ENCODE measurements at places on chromosomes 1 and 21.
A peak's percentile ranks its signal among the peaks of the same experiment; 100 is the strongest.

GRCh38 chr1:7497107-7497637, 273.9 kb upstream of the VAMP3 start:
- no peak for DNase-seq

GRCh38 chr1:21052034-21052433, 124.7 kb downstream of the EIF4G3 start:
- no peak for DNase-seq

GRCh38 chr1:6969106-6969505, 183.9 kb downstream of the CAMTA1 start:
- DNase-seq = no peak

- DNase-seq = no peak
Measured at GRCh38 chr1:159341736-159342135, 39.6 kb downstream of the FCER1A start.

DNA sequence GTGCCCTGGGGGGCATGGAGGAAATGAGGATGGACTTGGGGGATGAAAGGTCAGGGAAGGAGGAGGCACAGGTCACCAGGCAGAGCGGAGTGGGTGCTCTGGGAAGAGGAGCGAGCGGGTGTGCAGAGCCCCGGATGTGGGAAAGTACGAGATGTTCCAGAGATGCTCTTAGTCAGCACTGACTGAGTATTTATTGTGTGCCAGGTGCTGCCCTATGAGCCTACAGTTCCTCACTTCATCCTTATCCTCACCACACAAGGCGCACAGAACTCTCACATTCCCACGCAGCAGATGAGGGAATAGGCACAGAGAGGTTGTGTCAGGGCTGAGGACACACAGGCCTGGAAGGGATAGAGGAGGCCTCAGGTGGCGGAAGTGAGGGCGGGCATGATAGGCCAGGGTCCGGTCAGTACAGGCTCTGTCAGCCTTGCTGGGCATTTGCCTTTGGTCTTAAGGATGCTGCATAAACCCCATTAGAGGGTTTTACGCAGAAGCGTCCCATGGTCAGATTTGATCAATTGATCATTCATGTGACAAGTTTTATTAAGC, 77.3 kb downstream of the ARHGEF10L start:
- no peak for DNase-seq

GRCh38 chr1:218336328-218336727, 8.8 kb upstream of the TGFB2 start:
- DNase-seq = no peak

DNA sequence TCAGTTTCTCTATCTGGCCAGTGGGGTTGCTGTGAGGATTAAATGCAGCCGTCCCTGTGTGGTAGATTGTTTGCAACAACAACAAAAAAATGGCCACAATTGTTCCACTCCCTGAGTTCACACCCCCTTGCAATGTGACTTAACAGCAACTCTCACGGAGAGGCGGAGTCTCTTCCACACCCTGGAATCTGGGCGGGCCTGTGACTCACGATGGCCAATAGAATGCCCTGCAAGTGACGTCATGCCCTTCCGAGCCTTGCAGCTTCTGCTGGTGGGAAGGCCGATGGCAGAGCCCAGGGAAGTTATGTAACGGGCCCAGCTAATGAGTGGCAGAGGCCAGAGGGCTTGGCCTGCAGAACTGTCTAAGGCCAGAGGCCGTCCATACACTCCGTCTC, 87.9 kb downstream of the RIPK4 start:
- DNase-seq = peak; percentile 87

DNA sequence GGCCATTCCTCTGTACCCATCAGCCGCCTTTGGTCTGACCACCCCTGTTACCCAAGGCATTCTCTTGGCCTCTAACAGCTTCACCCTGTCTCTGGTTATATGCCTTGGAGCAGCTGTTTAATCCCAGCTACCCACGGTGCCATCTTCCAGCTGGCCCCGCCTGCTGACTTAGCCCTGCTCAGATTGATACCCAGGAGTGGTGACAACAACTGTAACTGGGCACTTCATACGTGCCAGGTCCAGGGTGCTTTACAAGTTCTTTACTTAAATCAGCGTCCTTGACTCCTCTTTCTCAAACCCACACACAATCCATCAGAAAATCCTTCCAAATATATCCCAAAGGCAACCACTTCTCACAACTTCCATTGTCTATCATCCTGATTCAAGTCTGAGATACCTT, 37.2 kb upstream of the HMGB4 start:
- no peak for DNase-seq

DNA sequence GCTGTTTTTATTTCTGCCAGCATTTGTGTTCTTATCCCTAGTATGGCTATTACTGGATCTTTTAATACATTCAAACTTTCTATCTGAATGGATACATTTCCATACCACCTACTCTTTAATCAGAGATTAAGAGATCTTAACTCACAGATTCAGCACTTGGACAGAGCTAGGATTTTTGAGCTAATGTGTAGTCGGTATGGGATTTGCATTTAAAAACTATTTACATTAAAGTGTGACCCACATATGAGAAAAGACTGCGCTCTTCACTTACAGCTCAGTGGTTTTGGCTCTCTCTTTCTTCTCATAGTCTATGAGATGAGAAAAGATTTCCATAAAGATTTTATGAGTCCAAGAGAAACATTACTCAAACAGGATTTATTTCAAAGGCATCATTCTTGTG, 16.4 kb downstream of the HMGB4 start:
- no peak for DNase-seq

- DNase-seq = no peak
Measured at GRCh38 chr21:16084776-16085364, 355.1 kb downstream of the USP25 start.

DNA sequence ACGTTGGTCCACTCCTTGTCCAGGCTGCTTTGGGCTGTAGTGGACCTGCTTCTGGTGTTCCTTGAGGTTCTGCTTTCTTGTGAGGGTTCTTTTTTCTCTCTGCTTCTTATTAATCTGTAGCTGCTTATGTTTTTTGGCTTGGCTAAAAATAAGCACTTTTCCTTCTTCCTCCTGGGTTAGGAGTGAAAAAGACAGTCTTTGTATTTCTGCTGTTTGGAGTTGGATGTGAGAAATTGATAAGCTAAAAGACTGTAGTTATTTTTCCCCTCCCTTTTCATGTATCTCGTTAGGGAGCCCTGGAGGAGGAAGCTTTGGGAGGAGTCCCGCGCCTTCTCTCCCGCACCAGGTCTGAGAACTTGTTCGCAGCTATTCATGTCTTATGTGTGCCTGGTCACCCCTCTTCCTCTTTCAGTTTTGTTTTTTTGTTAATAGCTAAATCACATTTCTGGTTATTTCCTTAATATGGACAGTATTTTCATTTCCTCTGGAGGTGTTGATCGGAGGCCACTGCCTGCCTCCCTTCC, 79.0 kb downstream of the GALNT2 start:
- DNase-seq = peak; percentile 31

DNA sequence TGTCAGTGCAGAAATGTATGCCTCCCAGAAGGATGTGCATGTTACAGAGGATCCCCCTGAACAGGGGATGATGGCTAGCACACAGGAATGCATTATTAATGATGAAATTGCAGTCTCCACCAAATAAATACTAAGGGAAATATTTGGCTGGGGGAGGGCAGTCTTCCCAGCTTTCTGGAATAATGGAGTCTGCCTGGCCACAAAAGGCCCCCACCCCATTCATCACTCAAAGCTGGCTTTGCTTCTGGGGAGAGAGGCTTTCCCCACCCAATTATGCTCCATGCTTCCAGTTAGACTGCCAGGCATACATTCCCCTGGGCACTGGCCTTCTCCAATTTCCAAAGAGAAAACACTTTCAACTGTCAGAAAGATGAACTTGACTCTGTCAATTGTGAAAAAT, 302.7 kb downstream of the SIPA1L2 start:
- no peak for DNase-seq

DNA sequence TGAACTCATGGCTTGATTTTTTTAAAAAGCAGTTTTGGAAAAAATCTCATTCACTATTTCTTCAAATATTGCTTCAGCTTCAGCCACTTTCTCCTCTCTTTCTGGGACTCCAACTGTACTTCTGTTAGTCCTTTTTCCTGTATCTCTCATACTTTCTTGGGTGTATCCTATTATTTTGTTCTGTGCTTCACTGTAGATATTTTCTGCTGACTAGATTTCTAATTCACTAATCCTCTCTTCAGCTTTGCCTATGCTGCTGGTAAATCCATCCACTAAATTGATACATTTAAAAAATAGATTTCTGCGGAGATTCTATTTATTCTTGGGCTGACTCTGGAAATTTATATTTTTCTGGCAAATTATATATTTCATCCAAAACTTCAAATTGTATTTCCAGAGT, 4.9 kb upstream of the KCNE2 start:
- no peak for DNase-seq

- no peak for DNase-seq
Measured at GRCh38 chr1:189530162-189530561, 947.5 kb downstream of the BRINP3 start.

GRCh38 chr1:105483436-105483835, 1573.0 kb upstream of the PRMT6 start:
- DNase-seq = no peak

- DNase-seq = no peak
Measured at GRCh38 chr21:41956926-41957729, 3.3 kb upstream of the C2CD2 start.

DNA sequence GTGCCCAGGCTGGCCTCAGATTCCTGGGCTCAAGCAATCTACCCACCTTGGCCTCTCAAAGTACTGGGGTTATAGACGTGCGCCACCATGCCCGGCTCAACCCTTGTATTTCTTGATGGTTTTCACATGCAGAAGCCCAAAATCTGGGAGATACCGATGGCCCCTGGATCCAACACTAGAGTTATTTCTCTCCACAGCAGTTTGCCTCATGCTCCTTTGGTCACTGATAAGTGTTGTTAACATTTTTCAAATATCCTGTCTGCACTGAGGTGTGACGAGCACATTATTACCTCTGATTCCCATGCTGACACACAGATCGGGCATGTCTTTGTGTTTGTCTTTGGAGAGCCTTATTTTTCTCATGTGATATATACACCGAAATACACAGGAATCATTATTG, 107.0 kb downstream of the KIF26B start:
- no peak for DNase-seq

DNA sequence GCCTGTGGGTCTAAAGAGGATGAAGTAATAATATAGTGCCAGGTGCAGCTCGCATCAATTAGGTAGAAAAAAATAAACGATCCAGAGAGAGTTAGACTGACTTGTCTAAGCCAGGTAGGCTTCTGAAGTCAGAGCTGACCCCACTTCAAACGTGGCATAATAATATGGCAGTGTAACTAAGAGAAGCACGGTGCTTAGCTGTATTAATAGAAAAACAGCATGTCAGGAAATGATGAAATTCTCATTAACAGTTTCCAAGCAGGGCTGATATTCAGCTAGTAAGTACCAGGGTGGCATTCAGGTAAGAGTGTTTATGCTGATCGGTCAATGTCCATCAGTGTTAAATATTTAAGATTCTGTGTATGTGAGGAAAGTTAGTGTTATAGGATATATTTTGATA, 145.8 kb upstream of the SAMSN1 start:
- no peak for DNase-seq

DNA sequence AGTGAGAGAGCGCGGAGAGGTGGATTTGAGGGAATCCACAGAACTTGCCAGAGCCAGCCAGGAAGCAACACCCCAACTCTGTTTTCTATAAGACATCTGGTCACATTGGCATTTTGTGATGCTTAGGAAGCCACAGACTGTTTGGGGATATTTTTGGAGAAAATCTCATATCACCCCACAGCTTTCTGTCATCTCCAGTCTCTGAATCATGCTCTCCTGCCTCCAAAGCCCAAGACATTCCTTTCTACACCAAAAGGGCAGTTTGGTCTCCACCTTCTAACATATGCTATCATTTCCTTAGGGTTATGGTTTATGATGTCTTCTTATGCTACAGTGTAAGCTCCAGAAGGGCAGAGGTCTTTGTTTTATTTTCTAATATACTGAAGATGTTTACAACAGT, 14.4 kb upstream of the BCL10 start:
- DNase-seq = no peak

DNA sequence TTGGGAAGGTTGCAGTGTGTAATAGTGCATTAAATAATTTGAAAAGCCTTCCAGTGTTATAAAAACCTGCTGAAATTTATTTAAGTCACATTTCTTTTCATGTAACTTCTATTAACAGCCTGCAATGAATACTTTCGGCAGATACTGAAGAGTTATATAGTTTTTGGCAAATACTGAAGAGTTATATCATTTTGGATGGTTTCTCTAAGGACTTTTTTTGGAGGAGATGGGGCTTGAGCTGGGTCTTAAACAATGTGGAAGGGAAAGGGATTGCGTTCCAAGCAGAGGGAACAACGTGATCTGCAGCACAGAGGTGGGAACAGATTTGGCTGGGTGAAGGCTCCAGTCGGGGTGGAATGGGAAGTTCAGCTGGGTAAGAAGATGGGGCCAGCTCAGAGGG, 39.8 kb downstream of the MTR start:
- DNase-seq = no peak

- no peak for DNase-seq
Measured at GRCh38 chr1:47859092-47859743, 138.0 kb downstream of the TRABD2B start.

- DNase-seq = no peak
Measured at GRCh38 chr21:38455403-38455802, 42.9 kb downstream of the ERG start.
